ENCODE measurements at places on chromosomes 3 and 15. TPM values are rescaled to one million over a fixed set of nuclear protein-coding genes. Genes with fewer than 3 reads are reported as not detected.

FEZF2 gene
- total RNA-seq, result not detected

TRAT1 gene
- total RNA-seq, result not detected

GDPGP1 gene
- total RNA-seq, result 4.6 TPM

RETNLB gene
- total RNA-seq, result not detected

FMN1 gene
- total RNA-seq, result 10.9 TPM

TTC14 gene
- 42.8 TPM for total RNA-seq

ST8SIA2 gene
- 0.50 TPM for total RNA-seq

SAMD7 gene
- not detected for total RNA-seq

VEPH1 gene
- total RNA-seq, result 1.2 TPM

ROPN1B gene
- total RNA-seq, result not detected

TGM4 gene
- total RNA-seq, result not detected

ANKRD34C gene
- total RNA-seq, result not detected

CPNE9 gene
- total RNA-seq, result not detected

LHFPL4 gene
- 0.17 TPM for total RNA-seq

LCTL gene
- total RNA-seq, result not detected

ALCAM gene
- 25.2 TPM for total RNA-seq

RPLP1 gene
- total RNA-seq, result 524 TPM

RTP3 gene
- total RNA-seq, result not detected

ALDH1A3 gene
- 131 TPM for total RNA-seq

ZNF501 gene
- total RNA-seq, result 9.9 TPM

CFAP100 gene
- total RNA-seq, result not detected

ACAN gene
- total RNA-seq, result 0.11 TPM

Data from esophagus muscularis mucosa (tissue), 4 donors.